ENCODE measurements at places on chromosomes 1 and 21.

- no peak for DNase-seq
Observed at GRCh38 chr21:46388206-46388880, 64.4 kb downstream of the PCNT start.

GRCh38 chr21:45019887-45020537 is 54.4 kb upstream of the ADARB1 start:
- DNase-seq: no peak

DNA sequence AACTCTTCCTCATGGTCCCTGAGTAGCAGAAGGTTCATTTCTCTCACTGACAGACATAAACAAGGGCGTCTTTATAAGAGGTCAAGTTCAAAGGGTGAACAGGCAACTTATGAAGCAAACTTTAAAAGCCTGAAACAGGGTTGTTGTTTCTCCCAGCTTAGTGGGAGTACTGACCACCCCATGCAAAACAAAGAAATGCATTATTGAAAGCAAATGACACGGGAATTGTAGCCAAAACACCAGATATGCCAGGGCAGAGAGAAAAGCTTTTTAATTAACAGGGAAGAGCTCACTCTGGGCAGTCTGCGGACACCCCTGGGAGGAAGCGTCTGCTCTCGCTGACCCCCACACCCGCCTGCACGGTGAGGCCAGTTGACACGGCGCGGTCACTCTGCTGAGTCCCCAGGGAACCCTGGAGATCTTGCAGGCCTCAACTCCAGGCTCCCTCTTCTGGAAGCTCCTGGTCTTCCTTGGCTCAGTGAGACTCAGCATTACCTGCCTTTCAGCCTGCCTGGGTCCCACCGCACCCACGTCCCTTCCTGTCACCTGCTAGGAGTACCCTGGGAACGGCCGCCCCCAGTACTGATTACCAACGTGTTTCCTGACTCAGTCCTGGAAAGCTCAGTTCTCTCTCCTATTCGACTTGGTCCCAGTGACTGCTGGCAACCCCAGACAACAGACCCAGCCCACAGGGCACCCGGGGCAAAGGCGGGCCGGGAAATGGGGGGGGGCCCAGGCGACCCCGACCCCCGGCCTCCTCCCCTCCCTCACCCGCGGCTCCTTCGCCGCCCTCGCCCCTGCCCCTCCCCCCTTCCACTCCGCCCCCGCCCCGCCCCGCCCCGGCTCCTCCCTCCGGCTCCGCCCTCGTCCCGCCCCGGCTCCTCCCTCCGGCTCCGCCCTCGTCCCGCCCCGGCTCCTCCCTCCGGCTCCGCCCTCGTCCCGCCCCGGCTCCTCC is 972 bp downstream of the CFAP410 start:
- DNase-seq: peak; percentile 79

- DNase-seq: no peak
Observed at GRCh38 chr1:201357211-201357610, 20.3 kb downstream of the TNNT2 start.

GRCh38 chr1:173005196-173005864 is 45.4 kb downstream of the TNFSF18 start:
- no peak for DNase-seq

DNA sequence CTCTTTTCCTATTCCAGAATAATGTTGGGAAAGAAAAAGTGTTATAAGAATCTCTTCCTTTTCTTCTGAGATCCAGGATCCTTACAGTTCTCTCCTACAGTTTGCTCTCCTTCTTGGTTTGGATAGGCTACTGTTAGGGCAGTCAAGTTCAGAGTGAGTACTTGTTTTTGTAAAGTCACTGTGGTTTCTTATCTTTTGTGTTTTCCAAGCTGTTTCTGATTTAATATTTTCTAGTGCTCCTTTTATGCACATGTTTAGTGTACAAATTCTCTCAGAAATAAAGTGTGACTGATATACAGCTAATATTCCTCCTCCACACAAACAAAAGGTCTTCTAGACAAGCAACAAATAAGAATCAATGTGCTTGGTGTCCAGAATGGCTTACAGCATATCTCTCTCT is 107.7 kb downstream of the BACH1 start:
- no peak for DNase-seq

- DNase-seq: no peak
Observed at GRCh38 chr1:213929398-213929797, 58.4 kb upstream of the PROX1 start.

GRCh38 chr1:196598942-196599748 is 9.1 kb downstream of the KCNT2 start:
- no peak for DNase-seq

- peak; percentile 16 for DNase-seq
Observed at GRCh38 chr1:116064616-116065015, 46.6 kb upstream of the MAB21L3 start.

DNA sequence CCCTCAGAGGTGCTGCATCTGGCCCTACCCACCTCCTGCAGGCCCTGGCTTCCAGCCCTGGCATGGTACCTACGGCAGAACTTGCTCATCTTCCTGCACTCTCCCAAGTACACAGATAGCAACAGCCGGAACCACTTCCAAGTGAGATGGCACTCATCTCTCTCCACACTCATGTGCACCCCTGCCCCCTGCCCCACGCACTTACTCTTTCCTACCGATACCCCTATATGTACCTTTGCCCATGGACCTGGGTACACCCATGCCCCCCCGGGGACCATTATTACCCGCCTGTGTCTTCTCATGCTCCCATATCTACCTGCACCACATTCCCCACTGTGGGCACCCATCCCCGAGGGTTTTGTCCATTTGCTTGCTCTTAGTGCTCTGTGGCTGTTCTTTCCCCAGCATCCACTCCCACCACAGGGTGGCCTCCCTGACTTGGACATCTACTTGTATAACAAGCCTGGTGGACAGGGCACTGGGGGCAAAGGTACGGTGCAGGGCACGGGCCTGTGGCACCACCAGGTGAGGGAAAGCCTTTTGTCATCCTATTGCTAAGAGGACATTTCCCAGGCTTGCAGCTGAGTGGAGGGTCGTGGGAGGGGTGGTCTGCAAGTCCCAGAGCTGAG is 14.7 kb downstream of the HYI start:
- no peak for DNase-seq

GRCh38 chr1:3607703-3608065 is 3.6 kb downstream of the MEGF6 start:
- DNase-seq: no peak

DNA sequence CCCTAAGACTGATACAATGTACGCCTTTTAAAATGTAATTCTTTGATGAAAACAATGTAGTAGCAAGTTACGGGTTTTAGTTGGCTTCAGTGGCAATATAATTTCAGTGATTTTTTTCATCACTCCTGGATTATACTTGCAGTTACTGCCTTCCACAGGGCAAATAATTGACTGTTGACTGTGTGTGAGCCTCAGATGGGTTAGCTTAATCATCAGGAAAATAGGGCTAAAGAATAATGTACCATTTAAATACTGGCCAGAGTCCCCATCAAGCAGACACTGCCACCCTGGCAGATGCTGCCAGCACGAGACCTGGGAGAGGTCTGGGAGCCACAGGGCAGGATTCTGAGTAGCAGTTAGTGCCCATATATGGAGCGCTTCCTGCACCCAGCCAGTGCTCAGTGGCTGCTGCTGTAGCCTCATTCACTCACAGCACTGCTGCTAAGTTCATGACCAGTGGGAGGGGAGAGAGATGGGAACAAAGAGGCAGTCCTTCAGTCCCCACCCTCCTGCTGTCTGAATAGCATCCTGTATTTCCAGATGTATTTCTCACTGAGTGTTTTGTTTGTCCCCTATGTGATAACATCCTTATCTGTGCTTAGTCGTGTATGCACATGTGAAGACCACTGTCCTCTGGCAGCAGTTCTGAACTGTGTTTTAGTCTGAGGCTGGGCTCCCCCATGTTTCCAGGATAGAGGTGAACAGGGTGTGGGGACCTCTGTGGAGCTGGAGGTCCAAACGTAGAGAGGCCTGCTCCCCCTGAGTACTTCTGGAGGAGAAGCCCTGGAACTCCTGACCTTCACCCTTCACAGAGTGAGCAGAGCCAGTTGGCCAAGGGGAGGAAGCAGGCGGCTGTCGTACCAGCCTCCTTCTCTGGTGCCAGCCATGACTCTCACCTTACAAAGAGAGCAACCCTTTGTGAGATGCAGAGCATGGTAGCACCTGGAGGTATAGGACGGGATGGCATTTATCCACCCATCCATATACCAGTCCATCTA is 80.4 kb downstream of the ADARB1 start:
- peak; percentile 15 for DNase-seq

DNA sequence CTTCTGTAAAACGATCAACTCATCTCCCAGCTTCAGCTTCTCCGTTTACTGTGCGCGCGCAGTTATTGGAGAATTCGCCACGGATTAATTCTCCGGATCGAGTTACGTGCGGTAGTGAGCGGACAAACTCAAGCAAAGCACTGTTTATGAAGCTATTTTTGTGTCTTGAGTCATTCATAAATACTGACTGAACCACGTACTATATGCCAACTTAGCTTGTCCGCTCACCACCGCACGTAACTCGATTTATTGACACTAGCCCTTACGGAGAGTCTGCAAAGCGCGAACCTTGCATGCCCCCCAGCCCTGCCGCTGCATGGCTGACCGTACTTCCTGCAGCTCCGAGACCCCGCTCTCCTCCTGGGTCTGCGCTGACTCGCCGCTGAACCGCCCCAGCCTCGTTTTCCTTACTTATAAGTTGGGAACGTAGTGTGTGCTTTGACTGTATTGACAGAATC is 773 bp downstream of the CHD1L start:
- DNase-seq: peak; percentile 54

DNA sequence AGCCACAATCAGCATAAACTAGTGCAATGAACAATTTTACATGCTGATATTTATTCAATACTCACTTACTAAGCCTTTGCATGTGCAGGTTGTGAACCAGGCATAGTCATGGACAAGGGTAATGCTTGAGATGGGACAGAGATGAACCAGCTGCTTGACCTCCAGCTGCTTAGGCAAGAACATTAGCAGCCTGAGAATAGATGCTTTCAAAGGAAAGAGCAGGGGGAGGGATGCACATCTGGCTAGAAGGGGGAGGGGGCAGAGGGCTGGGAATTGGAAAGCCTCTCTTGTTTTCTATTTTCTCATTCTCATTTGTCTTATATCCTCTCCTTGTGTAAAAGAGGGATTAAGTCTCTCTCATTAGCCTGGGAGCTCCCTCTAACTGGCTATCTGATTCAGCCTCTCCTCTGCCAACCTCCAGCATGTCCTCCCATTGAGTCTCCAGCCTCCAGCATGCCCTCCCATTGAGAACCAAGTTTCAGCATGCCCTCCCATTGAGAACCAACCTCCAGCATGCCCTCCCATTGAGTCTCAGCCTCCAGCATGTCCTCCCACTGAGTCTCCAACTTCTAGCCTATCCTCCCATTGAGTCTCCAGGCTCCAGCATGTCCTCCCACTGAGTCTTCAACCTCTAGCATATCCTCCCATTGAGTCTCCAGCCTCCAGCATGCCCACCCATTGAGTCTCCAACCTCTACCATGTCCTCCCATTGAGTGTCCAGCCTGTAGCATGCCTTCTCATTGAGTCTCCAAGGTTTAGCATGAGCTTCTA is 38.4 kb upstream of the TRABD2B start:
- peak; percentile 26 for DNase-seq

DNA sequence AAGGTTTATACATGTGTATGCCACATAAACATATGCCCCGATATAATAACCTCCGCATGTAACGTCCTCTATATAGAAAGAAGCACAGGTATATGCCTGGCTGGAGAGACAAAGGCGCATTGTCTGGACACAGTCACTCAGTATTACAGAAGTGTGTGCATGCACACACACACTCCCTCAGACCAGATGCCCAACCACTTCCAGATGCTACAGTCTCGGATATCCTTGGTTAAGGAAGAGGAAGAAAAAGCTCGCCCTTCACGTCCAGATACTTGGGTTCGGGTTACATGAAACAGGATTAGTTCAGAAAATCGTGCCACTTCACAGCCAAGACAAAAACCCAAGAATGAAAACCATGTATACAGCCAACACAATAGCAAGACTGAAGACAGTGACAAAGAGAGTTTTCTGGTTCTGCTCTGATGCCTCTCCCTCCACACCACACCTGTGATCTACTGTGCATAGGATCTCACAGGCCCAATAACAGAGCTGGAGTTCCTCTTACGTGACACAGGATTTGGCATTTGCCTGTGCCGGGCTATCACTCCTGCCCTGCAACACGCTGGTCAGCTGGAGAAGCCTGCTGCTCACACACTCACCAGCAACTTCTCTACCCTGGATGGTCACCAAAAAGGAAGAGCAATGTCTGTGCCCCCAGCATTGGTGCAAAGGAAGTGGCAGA is 75.0 kb downstream of the SSBP3 start:
- DNase-seq: peak; percentile 65

GRCh38 chr1:156852418-156852874 is 6.5 kb downstream of the INSRR start:
- no peak for DNase-seq

GRCh38 chr1:200960236-200960947 is 63.1 kb downstream of the KIF21B start:
- no peak for DNase-seq

DNA sequence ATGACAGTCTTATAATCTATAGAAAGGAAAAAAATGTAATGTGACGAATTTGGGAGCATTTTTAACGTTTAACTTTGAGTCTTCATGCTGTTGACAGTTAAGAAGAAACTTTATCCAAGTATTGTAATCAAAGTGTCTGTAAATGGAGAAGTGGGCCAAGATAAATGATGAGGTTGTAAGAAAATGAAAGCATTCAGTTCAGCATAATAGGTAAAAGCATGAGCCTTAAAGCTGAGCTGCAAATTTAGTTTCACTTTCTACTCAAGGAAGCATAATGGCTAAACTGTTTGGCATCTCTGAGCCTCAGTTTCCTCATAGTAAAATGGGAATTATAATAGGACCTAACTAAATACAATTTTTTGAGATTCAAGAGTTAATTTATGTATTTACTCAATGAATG is 1554.8 kb downstream of the KCNT2 start:
- no peak for DNase-seq

GRCh38 chr1:207218512-207219362 is 102.7 kb upstream of the CD55 start:
- DNase-seq: no peak

GRCh38 chr1:43453442-43454269 is at the start of gene HYI:
HYI (minus strand) TSS chr1:43453931; CDS start chr1:43453793, 138 bp downstream.
- peak; percentile 70 for DNase-seq

DNA sequence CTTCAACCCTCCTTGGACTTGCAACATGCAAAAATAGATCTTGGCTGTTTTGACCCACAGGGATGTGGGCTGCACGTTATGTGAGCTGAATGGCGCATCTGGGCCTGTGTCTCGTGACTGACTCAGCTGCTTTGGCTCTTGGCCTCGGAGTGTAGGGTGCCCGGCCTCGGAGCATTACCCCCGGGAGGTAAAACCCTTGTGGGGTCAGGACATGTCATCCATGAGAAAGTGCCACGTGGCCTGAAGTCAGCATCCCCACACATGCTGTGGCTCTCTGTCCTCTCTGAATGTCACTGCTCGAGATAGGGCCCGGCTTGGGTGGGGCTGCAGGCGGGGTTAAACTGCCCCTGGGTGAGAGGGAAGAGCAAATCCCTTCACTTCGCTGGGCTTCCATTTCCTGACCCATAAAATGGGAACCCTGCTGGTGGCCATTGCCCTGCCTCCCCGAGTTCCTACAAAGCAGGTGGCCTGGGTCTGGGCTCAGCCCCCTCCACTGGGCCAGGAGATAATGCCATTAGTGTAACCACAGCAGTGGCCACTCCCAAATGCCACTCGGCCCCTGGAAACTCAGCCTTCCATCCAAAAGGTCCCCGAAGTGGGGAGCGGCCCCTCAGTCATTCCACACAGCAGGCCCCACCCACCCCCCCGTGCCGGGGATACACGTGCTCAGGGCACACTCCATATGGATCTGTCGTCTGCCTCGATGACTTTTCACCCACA is 22.8 kb upstream of the TSPEAR start:
- DNase-seq: no peak

- no peak for DNase-seq
Observed at GRCh38 chr1:185291652-185292051, 25.4 kb downstream of the IVNS1ABP start.

Data from skin of body (tissue), 3 donors.